ENCODE measurements at places on chromosomes 5 and 9.

- DNase-seq, result no peak
These were observed 69.3 kb upstream of the NIPAL4 start for GRCh38 chr5:157390551-157391297.

DNA sequence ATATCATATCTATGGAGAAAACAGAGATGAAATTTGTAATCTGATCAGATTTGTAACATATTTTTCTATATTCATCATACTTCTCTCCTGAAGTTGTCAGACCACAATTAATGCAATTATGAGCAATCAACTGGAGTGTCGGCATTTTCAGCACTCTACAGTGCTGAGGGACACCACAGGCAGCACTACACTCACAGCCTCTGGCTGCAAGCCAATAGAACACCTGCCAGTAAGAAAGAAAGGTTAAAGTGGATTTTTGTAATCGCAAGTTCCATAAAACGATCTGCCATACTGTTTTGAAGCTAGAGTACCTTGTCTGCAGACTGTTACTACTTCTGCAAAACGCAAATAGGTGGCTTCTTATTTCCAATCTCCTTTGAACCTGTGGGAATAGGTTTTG lies 147.6 kb downstream of the ADAMTS6 start:
- peak; percentile 98 for DNase-seq

DNA sequence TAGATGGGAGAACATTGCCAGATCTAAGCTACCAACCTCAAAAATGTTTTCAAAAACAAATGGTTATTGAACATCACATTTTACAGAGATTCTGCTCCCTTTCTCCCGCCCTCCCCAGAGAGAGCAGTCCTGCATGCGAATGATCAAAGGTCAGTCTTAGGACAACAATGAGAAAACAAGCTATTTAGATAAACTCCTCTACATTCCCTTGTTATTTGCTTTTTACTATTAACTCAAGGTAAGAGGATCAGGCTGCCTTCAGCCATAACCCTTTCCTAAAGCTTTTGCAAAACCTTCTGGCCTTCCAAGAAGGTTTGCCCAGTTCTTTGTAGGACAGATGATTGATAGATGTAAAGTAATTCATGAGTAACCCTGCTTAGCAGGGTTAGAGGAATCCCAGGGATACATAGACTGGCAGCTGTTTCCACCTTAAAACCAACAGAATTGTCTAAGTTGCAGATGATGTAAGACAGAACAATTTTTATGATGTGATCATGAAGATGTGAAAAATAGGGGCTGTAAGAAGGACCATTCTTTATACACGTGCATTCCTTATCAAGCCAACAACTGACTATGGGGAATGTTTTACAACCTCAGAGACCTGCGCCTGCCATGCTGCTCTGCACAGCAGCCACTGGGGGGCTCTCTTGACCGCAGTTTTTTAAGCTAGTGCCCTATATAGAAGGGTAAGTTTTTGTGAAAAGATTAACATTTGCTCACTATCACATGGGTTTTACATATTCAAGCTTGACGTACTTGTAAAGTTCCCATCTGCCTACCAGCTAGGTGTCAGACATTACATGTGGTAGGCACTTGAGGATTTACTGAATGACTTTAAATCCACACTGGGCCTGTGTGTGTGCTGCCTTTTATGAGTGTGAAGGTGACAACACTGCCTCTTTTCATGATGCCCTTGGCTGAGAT lies 2.3 kb upstream of the ZNF782 start:
- peak; percentile 76 for DNase-seq

- no peak for DNase-seq
These were observed 116.5 kb downstream of the ANKRD55 start for GRCh38 chr5:56116599-56117141.

GRCh38 chr5:91225848-91226686 lies 157.1 kb downstream of the ARRDC3 start:
- DNase-seq, result peak; percentile 81

DNA sequence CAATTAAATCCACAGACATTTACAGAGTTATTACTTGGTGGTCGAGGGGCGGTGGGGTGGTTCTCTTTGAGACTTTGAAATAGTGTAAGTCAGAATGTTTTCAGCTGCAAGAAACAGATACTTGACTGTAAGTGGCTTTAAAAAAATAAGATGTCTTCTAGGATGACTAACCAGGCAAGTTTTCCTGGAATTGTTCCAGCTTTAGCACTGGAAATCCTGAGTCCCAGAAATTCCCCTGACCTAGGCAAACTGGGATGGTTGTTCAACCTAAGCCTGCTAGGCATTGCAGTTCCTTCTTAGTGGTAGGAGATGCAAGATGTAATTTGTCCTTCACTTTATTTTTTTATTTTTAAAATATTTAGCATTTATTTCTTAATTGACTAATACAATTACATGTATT lies 169.5 kb upstream of the POC5 start:
- no peak for DNase-seq

GRCh38 chr5:54915466-54916027 lies 69.8 kb downstream of the ESM1 start:
- no peak for DNase-seq

- DNase-seq, result no peak
These were observed 12.3 kb upstream of the IPPK start for GRCh38 chr9:92682269-92682668.

- DNase-seq, result peak; percentile 68
These were observed 102.5 kb upstream of the GABRP start for GRCh38 chr5:170681013-170681433.

DNA sequence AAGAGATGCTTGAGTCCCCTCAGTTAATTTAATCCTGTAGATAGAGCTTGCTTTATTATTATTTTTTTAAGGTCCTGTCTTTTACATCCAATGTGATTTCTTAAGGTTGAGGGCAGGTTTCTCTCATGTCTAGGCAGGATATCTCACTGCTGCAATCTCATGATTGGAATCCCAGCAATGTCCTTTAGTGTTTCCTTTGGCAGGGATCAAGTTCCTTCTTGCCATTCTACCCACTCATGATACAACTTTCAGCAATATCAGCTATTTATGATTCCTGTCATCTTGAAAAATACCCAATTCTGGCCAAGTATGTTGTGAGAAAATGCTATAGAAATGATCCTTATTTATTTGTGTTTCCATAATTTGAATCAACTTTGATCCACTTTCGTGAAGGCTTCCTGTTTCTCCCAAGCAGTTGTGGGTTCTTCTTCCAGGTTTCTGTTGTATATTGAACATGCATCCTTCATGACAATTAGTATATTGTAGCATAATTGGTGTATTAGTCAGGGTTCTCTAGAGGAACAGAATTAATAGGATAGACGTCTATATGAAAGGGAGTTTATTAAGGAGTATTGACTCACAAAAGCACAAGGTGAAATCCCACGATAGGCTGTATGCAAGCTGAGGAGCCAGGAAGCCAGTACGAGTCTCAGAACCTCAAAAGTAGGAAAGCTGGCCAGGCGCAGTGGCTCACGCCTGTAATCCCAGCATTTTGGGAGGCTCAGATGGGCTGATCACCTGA lies 18.4 kb upstream of the VPS13A start:
- no peak for DNase-seq

- DNase-seq, result no peak
These were observed 60.8 kb downstream of the FOXD1 start for GRCh38 chr5:73387601-73388305.

GRCh38 chr9:38171538-38171884 lies 102.5 kb upstream of the SHB start:
- no peak for DNase-seq

DNA sequence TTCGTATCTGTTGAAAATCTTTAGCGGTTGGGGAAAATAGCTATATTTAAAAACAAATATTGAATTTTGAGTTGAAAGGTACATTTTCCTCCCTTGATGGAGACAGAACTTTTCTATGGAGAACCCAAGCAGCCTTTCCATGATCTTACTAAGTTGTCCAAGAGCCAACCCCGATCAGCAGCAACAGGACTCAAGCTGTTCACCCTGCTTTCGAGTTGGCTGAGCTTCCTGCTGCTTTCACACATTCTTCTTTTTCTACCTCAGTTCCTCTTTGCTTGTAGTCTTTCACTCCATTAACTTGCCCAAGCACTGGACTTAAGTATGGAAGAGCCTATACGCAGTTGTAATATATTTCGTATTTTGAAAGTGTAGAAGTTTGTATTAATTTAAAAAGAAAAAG lies 59.4 kb downstream of the IL6ST start:
- DNase-seq, result no peak

- DNase-seq, result peak; percentile 27
These were observed 831.1 kb downstream of the NR2F1-AS1 start for GRCh38 chr5:92749943-92750342.

GRCh38 chr5:148374690-148375360 lies 8.9 kb upstream of the FBXO38 start:
- peak; percentile 79 for DNase-seq

DNA sequence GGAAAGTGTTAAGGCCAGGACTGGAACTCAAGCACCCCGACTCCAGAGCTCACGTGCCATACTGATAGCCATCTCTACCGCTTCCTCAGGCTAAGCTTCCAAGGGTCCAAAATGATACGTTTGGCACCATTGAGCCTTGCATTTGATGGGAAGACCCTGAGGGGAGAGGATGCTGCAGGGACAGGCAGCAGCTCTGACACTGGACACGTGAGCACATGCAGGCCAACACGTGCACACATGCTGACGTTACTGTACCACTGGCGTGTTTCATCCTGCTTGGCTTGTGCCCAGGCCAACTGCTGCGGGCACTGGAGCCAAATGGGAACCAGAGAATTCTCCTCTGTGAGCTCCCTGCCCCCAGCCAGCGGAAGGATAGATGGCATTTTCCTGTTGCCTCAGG lies 5.2 kb downstream of the FAT2 start:
- no peak for DNase-seq

GRCh38 chr9:123410281-123410910 lies 54.4 kb downstream of the CRB2 start:
- DNase-seq, result no peak

DNA sequence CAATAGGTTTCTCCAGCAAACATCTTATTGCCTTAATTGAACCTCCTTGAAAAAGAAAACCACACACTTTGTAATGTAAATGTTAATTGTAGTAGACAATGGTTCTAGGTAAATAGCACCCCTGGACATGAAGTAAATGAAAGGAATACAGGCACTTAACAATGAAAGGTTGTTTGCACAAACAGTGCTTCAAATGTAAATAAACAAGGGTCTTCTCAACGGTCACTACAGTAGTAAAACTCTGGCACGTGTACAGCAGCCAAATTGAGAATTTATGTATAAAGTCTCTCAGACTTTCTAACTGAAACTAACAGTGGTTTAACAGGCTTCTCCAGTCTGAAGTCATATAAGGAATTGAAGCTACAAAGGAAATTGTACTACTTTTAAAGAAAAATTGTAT lies 218.3 kb downstream of the MEF2C start:
- peak; percentile 94 for DNase-seq

GRCh38 chr5:83077662-83078261 lies 415 bp downstream of the XRCC4 start:
- peak; percentile 63 for DNase-seq

- no peak for DNase-seq
These were observed 106.3 kb upstream of the NR3C1 start for GRCh38 chr5:143509758-143510221.

GRCh38 chr5:37664551-37664950 lies 175.3 kb downstream of the GDNF start:
- DNase-seq, result peak; percentile 10

DNA sequence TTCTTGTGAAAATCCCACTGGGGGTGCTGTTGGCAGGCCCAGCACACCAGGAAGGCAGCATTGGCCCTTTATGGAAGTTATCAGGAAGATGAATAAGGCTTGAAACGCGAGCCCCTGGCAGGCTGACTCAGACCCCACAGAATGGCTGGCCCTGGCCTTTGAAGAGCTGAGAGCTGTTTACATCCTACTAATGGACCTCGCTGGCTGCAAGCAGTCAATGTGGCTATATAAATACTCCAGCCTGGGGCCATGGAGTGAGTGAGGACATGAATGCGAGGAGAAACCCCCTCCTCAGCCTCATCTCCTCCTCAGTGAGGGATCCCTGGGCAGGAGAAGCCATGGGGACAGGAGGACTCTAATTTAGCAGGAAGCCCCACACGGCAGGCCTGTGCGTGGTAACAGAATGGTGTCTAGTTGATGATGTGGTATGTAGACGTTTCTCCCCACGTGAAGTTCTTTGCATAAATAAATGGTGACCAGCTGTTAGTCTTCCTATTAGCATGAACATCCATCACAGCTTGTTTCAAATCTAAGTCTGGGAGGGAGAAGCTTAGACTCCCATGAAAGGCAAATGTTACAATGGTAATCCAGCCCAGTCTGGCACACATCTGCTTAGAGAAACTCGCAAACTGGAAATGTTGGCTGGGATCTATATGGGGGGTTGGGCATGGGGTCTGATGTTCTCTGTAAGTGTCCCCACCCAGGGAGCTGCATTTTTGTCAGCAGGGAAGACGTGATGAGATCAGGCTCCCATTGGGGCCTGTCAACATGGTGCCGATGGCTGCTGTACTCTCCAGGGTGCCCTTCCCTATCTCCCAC lies 175.1 kb upstream of the PITX1 start:
- DNase-seq, result peak; percentile 52

- no peak for DNase-seq
These were observed 3.4 kb downstream of the RPL37 start for GRCh38 chr5:40831346-40832210.

DNA sequence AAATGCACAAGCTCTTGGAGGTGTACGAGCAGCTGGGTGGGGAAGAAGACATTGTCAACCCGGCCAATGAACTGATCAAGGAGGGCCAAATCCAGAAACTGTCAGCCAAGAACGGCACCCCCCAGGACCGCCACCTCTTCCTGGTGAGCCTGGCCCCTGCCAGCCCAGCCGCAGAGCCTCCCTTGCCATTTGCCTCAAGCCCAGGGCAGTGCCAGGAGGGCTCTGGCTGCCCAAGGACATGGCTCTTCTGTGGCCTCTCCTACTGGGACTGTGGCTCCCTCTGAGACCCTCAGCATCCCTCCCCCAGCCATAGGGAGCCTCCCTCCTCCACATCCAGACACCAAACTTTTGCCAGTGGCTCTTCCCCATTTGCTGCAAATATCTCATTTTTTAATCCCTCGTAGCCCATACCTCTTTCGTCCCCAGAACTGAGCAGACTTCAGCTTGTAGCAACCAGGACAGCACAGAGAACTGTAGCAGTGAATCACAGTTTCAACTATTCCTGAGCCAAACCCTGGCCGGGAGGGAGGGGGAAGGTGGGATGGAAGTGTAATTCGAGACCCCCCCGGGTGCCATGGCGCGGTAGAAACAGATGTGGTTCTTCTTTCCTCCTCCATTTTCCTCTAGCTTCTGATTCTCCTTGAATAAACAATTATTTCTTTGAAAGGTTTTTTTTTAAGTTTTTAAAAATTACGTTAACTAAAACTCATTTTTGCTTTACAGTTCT lies 44.5 kb upstream of the SUSD3 start:
- no peak for DNase-seq

DNA sequence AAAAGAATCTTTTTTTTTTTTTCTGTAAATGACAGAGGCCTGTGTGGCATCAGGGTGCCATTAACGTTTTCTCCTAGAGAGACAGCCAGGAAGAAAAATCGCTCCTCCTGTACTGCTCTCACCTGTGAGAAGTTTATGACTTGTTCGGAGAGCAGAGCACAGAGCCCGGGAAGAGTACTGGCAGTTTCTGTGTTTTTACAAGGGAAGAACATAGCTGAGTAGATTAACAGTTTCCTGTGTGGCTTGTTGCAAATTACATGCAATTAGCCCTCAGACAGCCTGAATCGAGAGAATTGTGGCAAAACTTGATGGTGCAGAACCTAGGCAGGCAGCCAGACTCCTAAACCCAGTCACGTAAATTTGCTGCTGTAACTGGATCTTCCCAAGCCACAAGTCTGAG lies 32.1 kb downstream of the PRKACG start:
- DNase-seq, result peak; percentile 96
